Ovary (tissue), 10 donors: ENCODE measurements at places on chromosomes 1 and 21.

DNA sequence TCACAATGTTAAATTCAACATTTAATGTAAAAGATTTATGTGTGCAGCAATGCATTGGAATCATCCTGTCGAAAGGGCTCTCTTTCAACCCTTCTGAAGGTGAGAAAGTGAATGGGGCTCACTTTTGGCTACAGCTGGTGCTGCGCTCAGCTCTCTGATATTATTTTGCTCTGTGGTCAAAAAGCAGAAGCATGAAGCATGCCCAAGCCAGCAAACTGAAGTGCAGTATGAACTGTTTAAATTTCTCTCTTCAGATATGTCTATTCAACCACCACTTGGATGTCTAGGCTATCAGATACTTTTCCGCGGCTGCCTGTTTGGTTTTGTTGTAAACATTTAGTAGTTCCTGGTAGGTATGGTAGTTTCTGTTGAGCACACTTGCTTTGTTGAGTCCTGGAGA lies 216.9 kb upstream of the TMPRSS15 start:
- H3K4me3 ChIP-seq, result no peak overlapping the region
- H3K36me3 ChIP-seq, result no peaks in the 10 kb centered on the region
- H3K27me3 ChIP-seq, result no peaks in the 10 kb centered on the region
- no peaks in the 10 kb centered on the region for H3K4me1 ChIP-seq

DNA sequence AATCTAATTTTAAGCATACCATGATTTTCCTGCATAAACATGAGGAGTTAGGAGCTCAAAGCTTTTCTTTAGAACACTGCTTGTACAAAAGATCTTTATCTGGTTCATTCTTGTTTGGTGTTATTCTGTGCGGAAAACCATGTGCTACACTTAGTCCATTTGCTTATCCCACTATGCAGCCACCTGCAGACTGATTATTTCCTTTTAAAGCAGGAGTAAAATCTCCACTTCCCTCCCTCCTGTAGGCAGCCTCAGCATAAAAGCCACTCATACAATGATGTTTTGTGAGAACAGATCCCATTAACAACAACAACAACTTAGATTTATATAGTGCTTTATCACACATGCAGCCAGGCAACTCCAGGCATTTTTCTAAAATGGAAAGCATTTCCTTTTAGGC lies 355.3 kb upstream of the NEGR1 start:
- H3K4me3 ChIP-seq, result no peak overlapping the region
- no peaks in the 10 kb centered on the region for H3K36me3 ChIP-seq
- DNase-seq, result no peak
- no peaks in the 10 kb centered on the region for H3K27me3 ChIP-seq
- H3K27ac ChIP-seq, result no peak overlapping the region

- H3K27me3 ChIP-seq, result no peaks in the 10 kb centered on the region
- H3K27ac ChIP-seq, result no peak overlapping the region
- H3K36me3 ChIP-seq, result no peaks in the 10 kb centered on the region
These were observed 15.0 kb downstream of the IFNAR2 start for GRCh38 chr21:33244779-33245105.

DNA sequence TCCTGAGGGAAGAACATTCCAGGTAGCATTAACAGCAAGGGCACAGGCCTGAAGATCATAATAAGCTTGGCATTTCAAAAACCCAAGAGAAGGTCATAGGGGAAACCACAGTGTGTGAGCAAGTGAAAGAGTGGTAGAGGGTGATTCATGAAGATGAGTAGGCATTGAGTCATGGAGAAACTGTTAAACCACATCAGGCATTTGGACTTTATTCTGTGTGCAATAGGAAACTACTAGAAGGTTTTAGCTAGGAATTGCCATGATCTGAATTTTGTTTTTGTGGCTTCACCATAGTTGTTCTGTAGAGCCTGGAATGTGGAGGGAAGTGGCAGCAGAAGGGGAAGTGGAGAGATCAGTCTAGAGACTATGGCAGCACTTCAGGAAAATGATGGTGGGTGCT lies 359.0 kb upstream of the PTBP2 start:
- no peaks in the 10 kb centered on the region for H3K27me3 ChIP-seq
- H3K4me3 ChIP-seq, result no peak overlapping the region
- DNase-seq, result no peak
- no peak overlapping the region for H3K27ac ChIP-seq

- no peak overlapping the region for H3K4me3 ChIP-seq
- H3K4me1 ChIP-seq, result no peaks in the 10 kb centered on the region
- no peaks in the 10 kb centered on the region for H3K36me3 ChIP-seq
- H3K27ac ChIP-seq, result no peak overlapping the region
These were observed 11.4 kb downstream of the RPE65 start for GRCh38 chr1:68438310-68438709.

GRCh38 chr1:21537511-21537931 lies 28.3 kb downstream of the ALPL start:
- no peaks in the 10 kb centered on the region for H3K27me3 ChIP-seq
- H3K27ac ChIP-seq, result no peak overlapping the region
- no peak overlapping the region for H3K4me3 ChIP-seq
- DNase-seq, result peak; percentile 83
- peaks cover 13% of the 10 kb centered on the region for H3K4me1 ChIP-seq

DNA sequence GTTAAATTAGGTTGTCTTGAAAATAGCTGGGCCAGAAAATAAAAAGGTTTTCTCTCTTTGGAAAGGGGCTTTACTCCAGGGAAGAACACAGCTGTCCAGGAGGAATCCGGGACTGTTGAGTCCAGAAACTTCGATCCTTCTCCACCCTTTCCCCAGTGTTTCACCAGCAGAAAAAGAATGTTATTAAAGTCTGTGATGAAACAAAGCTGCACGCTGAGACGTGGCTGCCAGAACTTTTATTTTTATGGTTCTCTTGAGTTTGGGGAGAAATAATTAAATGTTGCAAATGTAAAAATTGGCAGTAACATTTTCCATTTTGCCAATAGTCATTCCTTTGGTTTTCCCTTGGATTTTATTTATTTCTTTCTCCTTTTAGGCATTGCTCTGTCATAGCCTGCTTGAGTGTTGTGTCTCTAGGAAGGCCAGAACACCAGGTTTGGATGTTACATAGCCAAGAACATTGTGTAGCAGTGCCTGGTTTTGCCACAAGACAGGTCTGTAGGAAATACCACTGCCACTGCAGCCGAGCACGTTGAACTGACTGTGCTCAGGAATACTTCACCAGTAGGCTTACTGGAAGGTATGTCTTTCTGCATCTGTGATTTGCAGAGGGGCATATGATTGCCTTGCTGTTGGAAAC lies 87.4 kb downstream of the ROR1 start:
- H3K4me1 ChIP-seq, result peaks cover 3% of the 10 kb centered on the region
- DNase-seq, result no peak
- peak overlapping the region; percentile 16 for H3K27ac ChIP-seq
- H3K4me3 ChIP-seq, result no peak overlapping the region

DNA sequence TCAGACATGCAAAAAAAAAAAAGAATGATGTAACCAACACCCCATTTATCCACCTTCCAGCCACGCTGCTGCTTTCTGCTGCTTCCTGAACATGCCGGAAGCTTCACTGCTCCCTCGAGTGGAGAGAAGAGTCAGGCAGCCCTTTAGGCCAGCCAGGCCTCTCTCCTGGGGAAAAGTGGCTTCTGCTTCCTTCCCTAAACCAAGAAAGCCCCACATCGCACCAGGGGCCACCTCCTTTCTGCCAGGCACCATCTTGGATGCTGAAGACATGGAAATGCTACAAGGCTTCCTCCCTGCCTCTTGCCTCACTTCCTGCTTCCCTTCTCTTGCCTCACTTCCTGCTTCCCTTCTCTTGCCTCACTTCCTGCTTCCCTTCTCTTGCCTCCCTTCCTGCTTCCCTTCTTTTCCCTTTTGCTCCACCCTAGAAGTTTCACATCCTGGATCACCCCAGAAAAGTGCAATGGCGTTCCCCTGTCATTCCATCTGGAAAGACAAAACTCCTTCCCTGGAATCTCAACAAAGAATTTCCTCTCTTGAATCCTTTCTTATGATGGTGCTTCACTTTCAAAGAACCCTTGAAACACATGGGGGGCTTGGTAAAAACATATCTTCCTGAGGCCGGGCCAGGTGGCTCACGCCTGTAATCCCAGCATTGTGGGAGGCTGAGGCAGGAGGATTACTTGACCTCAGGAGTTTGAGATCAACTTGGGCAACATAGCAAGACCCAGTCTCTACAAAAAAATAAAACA lies 18.7 kb downstream of the TNFRSF8 start:
- H3K36me3 ChIP-seq, result no peaks in the 10 kb centered on the region
- no peaks in the 10 kb centered on the region for H3K27me3 ChIP-seq
- H3K4me1 ChIP-seq, result no peaks in the 10 kb centered on the region
- no peak overlapping the region for H3K27ac ChIP-seq
- H3K4me3 ChIP-seq, result no peak overlapping the region
- no peak for DNase-seq

DNA sequence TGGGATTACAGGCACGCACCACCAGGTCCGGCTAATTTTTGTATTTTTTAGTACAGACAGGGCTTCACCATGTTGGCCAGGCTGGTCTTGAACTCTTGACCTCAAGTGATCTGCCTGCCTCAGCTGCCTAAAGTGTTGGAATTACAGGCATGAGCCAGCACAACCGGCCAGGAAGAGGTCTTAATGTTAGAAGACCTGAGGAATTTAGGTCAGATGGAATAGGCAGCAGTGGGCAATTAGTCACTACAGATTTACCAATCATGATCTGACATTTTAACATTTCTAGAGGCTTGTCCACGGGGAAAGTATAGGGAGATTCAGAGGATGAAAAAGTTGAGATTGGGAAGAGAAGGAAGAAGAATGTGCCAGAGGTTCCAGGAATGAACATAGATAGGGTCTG lies 8.9 kb upstream of the APP start:
- no peak overlapping the region for H3K27ac ChIP-seq
- H3K4me1 ChIP-seq, result peaks cover 1% of the 10 kb centered on the region
- H3K36me3 ChIP-seq, result no peaks in the 10 kb centered on the region
- no peak for DNase-seq
- no peaks in the 10 kb centered on the region for H3K27me3 ChIP-seq
- H3K4me3 ChIP-seq, result no peak overlapping the region

GRCh38 chr1:236468625-236469024 lies 55.2 kb upstream of the LGALS8 start:
- no peak for DNase-seq
- no peaks in the 10 kb centered on the region for H3K36me3 ChIP-seq
- no peaks in the 10 kb centered on the region for H3K27me3 ChIP-seq
- H3K4me3 ChIP-seq, result no peak overlapping the region
- peaks cover 2% of the 10 kb centered on the region for H3K4me1 ChIP-seq

GRCh38 chr1:35437200-35437599 lies 120.0 kb downstream of the KIAA0319L start:
- H3K36me3 ChIP-seq, result no peaks in the 10 kb centered on the region
- no peak overlapping the region for H3K4me3 ChIP-seq
- H3K27ac ChIP-seq, result no peak overlapping the region
- no peak for DNase-seq

GRCh38 chr1:11571906-11572616 lies 82.2 kb downstream of the FBXO2 start:
- H3K27ac ChIP-seq, result no peak overlapping the region
- no peaks in the 10 kb centered on the region for H3K4me1 ChIP-seq
- DNase-seq, result no peak
- H3K27me3 ChIP-seq, result no peaks in the 10 kb centered on the region
- H3K36me3 ChIP-seq, result no peaks in the 10 kb centered on the region
- no peak overlapping the region for H3K4me3 ChIP-seq

DNA sequence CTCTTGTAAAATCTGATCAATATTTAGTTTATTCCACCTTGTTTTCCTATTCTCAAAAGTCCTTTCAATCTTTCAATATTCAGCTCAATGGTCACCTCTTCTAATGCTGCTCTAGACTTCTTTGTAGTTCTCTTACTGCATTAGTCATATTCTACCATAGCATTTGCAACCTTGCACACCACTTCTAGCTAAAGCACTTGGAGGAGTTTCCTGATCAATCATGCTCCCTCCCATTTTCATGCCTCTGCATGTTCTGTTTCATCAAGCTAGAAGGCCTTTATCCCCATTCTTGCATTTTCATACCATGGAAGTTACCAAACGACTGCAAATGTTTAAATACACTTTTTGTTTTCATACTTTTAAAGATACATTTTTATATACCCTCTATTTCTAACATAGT lies 72.1 kb downstream of the SLC5A9 start:
- H3K4me1 ChIP-seq, result no peaks in the 10 kb centered on the region
- H3K36me3 ChIP-seq, result no peaks in the 10 kb centered on the region
- no peak overlapping the region for H3K4me3 ChIP-seq
- DNase-seq, result no peak
- no peak overlapping the region for H3K27ac ChIP-seq

GRCh38 chr1:163082971-163083370 lies 13.8 kb downstream of the RGS4 start:
- DNase-seq, result no peak
- no peaks in the 10 kb centered on the region for H3K36me3 ChIP-seq
- H3K27me3 ChIP-seq, result no peaks in the 10 kb centered on the region
- no peak overlapping the region for H3K27ac ChIP-seq
- H3K4me3 ChIP-seq, result no peak overlapping the region

DNA sequence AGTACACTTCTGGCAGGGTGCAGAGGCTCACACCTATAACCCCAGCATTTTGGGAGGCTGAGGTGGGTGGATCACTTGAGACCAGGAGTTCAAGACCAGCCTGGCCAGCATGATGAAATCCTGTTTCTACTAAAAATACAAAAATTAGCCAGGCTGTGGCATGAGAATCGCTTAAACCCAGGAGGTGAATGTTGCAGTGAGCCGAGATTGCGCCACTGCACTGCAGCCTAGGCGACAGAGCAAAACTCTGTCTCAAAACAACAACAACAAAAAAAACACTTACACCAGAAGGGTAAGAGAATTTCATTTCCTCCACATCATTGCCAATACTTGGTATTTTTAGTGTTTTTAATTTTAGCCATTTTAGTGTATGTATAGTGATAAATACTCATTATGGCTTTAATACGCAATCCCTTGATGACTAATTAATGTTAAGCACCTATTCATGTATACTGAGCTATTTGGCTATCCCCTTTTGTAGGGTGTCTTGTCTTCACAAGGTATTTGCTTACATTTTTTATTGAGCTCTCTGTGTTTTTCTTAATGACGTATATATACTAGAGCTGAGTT lies 77.1 kb upstream of the TNR start:
- H3K4me1 ChIP-seq, result no peaks in the 10 kb centered on the region
- H3K27ac ChIP-seq, result no peak overlapping the region

GRCh38 chr1:155174324-155175280 lies 953 bp downstream of the TRIM46 start:
- H3K27ac ChIP-seq, result no peak overlapping the region
- H3K27me3 ChIP-seq, result no peaks in the 10 kb centered on the region
- no peak for DNase-seq

DNA sequence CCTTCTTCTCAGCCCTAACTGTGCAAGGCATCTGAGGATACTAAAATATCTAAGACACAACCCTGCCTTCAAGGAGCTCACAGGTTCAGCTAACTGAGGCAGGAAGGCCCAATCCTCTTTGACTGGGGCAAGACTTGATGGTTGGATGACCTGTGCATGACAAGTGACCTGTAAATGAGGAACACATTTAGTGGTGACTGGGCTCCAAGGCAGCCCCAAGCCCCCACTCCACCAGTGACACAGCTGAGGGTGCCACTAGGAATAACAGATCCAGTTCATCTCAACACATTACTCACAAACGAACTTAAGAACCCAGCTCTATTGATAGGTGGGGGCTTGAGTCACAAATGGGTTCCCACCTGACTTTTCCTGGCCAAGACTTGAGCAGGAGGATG lies 244.7 kb upstream of the IRF2BP2 start:
- H3K4me1 ChIP-seq, result no peaks in the 10 kb centered on the region
- no peak overlapping the region for H3K27ac ChIP-seq
- H3K4me3 ChIP-seq, result no peak overlapping the region
- no peaks in the 10 kb centered on the region for H3K36me3 ChIP-seq

GRCh38 chr1:206839857-206840256 lies 25.6 kb upstream of the IL20 start:
- DNase-seq, result no peak
- no peaks in the 10 kb centered on the region for H3K36me3 ChIP-seq
- H3K27ac ChIP-seq, result no peak overlapping the region
- H3K4me3 ChIP-seq, result no peak overlapping the region

GRCh38 chr1:45473302-45473701 lies 17.7 kb downstream of the TESK2 start:
- H3K36me3 ChIP-seq, result no peaks in the 10 kb centered on the region
- no peaks in the 10 kb centered on the region for H3K4me1 ChIP-seq
- DNase-seq, result no peak
- no peak overlapping the region for H3K4me3 ChIP-seq
- H3K27ac ChIP-seq, result no peak overlapping the region
